Daoy (cell line): ENCODE measurements at places on chromosomes 16 and 17.
A peak's percentile ranks its signal among the peaks of the same experiment; 100 is the strongest.

GRCh38 chr17:52524096-52524637 is 365.7 kb upstream of the CA10 start:
- no peak for DNase-seq

DNA sequence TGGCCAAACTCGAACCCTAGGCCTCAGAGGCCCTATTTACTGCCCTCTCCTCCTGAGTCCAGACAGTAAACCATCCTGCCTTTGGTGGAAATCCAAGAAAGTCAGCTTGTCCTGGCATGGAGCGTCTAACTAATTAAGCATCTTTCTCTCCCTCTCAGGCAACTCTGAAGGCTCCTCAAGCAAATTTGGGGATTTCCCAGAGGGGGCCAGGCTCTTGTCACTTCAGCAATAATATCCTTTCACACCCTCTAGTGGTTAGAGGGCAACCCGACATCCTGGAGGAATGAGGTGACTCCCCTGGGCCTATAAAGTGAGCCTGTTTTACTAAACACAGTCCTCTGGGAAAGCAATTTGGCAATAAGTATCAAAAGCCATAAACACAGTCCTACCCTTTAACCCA is 60.4 kb downstream of the NOG start:
- DNase-seq, result peak; percentile 50

DNA sequence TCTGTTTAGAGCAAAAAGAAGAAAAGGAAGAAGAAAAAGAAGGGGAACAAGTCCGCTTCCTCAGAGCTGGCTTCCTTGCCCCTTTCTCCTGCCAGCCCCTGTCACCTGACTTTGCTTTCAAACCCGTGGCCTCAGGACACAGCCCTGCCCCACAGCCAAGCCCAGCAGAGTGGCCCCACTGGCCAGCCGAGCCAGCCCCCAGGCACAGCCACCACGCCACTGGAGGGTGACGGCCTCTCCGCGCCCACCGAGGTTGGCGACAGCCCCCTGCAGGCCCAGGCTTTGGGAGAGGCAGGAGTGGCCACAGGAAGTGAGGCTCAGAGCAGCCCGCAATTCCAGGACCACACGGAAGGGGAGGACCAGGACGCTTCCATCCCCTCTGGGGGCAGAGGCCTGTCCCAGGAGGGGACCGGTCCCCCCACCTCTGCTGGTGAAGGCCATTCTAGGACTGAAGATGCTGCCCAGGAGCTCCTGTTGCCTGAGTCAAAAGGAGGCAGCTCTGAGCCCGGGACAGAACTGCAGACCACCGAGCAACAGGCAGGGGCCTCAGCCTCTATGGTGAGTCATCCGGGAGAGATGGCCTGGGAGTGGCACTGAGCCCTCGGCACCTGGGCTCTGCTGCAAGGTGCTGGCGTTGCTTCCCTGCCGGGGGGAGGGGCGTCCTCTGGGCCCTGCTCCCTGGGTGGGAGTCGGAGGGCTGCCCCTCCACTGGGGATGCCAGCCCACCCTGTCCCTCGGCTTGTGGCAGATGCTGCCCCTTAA is 27.3 kb downstream of the RNF213 start:
- no peak for DNase-seq

DNA sequence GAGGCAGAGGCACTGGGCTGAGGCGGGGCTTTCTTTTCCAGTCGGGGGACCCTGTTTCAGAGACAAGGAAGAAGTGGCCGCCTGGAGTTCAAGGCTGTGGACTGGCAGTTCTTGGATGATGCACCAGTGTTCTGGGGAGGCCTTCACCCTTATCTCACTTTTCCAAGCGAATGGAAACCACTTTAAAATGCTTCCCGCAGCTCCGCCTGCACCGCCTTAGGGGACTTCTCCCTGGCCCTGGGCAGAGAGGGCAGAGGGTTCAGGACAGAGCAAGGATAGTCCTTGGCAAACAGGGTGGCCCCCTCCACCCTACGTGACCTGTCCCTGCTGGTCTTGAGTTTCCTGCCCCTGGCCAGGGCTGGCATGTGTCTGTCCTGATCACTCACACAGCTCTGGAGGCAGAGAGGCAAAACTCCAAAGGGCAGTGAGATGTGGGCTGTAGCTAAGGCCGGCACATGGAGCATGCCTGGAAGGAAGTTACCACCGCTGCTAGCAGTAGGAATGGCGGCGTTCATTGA is 20.6 kb downstream of the RTN4RL1 start:
- no peak for DNase-seq

- DNase-seq, result no peak
These were observed 15.5 kb downstream of the DNAH2 start for GRCh38 chr17:7732981-7733539.
